Caki2 (cell line): ENCODE measurements at places on chromosomes 5 and 9.
A peak's percentile ranks its signal among the peaks of the same experiment; 100 is the strongest.

DNA sequence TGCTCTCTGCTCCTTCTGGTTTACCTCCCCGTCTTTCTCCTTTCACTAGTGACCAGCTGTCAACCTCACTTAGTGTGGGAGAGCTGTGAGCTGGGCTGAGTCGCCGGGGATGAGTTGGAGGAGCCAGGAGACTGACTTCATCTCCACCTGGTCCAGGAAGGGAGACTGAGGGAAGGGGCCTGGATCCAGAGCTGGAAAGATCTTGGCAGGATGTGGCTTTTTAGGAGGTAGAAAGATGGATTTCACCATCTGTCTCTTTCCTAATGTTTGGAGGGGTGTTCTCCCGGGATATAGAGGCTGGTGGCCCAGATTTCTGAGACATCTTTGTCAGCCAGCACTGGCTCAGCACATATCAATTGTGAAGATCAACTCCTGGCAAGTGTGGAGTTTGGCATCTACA lies 37.1 kb upstream of the TNC start:
- DNase-seq = no peak

DNA sequence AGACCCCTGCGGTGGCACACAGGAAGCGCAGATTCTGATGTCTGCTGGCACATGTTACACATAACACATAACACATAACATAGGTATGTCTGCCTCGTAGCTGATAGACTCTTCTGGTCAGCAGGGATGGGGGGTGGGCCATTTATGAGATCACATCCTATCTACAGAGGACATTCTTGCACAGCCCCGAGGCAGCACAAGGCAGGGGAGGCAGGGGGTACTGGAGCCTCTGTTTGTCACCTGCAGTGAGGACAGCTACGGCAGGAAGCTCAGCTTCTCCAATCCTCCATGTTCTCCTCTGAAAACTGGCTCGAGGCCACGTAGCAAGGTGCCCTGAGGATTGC lies 16.7 kb upstream of the MED10 start:
- DNase-seq = no peak

DNA sequence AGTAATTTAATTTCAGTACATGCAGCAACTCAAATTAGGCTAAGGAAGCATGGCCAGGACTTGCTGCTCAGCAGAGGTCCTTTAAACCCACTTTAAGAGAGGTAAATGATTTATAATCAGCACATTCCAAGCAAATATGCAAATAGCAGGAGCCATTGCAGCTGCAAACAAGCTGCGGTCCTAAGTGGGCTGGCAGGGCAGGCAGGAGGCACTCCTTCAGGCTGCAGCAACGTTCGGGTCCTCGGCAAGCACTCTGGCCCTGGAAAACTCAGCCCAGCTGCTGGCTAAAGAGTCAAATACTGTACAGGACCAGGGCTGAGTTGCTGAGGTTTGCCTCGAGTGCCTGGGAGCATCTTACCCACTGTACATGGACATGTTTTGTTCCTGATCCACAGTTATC lies 126.9 kb downstream of the FSTL4 start:
- no peak for DNase-seq

- DNase-seq = no peak
These were observed 466.7 kb downstream of the NFIB start for GRCh38 chr9:13847270-13847669.

GRCh38 chr5:9356351-9356825 lies 189.5 kb downstream of the SEMA5A start:
- DNase-seq = no peak

GRCh38 chr9:121783521-121784507 lies 132.4 kb downstream of the DAB2IP start:
- no peak for DNase-seq

DNA sequence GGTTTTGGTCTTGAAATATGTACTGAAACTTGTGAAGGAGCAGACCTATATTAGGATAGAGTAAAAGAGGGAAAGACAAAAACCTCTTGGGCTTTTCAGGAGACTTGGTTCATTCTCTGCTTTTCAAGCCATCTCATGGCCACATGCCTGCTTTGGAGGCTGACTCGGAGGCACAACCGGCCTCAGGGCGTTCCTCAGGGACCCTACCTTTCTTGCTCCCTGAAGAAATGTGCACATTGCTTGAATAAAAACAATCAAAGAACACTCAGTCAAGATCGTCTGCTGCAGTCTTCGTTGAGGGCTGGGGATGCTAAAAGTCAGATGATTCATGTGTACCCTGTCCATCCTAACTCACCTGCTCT lies 994 bp downstream of the IRGM start:
- DNase-seq = no peak

DNA sequence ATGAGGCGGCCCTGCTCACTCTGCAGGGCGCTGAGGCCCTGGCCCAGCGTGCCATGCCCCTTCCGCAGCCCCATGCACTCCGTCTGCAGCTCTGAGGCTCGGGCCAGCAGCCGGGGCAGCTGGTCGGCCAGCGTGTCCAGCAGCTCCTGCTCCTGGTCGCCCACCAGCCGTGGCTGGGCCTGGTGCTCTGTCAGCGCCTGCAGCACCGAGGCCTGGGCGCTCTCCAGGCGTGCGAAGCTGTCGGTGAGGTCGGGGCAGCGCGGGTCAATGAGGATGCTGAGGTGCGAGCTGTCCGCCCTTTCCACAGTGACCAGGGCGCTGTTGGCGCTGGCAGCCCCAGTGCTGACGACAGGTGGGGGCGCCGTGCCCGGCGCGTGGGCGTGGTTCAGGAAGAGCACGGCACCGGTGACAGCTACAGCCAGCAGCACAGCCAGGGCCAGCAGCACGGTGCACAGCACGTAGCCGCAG lies 9.4 kb downstream of the FIBCD1 start:
- no peak for DNase-seq

- no peak for DNase-seq
These were observed 259.5 kb upstream of the FAM174A start for GRCh38 chr5:100275631-100276030.

- peak; percentile 21 for DNase-seq
These were observed 745 bp upstream of the CLTA start for GRCh38 chr9:36189976-36190375.

DNA sequence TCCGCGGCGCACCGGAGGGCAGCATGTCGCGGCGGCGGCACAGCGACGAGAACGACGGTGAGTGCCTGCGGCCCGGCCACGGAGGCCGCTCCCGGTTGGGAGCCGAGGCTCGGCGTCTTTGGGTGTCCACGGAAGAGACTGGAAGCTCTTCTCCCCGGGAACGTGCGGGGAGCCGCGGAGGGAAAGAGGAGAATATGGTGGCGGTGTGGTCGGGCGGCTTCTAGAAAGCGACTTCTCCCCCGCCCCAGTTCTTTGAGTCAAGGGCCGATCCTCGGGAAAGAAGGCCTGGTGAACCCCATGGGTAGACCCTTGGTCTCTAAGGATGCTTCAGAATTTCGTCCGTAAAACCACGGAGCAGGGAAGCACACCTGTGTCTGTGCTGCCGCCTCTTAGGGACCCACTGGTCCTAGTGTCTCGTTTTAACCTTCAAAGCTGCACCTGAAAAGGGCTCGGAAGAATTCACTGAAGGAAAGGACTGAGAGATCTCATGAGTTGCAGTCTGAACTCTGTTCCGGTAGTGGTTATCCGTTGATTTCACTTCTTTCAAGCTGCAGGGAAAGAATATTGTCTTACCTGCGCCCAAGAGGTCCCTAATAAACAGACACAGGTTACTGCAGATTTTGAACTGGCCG lies 354 bp downstream of the NCBP1 start:
- DNase-seq = no peak

- DNase-seq = no peak
These were observed 18.2 kb downstream of the PSIP1 start for GRCh38 chr9:15492485-15493150.

DNA sequence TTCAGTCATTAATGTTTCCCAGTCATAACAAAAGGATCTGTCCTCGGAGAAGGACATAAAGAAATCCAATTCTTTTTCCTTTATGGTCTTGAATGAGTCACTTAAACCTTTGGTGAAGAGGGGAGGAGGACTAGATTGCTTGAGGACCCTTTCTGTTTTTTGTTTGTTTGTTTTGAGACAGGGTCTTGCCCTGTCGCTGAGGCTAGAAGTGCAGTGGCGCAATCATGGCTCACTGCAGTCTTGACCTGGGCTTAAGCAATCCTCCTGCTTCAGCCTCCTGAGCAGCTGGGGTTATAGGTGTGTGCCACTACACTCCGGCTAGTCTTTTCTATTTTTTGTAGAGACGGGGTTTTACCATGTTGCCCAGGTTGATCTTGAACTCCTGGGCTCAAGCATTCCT lies 12.3 kb downstream of the TIGD6 start:
- DNase-seq = no peak
